ENCODE measurements at places on chromosomes 5 and 9.

DNA sequence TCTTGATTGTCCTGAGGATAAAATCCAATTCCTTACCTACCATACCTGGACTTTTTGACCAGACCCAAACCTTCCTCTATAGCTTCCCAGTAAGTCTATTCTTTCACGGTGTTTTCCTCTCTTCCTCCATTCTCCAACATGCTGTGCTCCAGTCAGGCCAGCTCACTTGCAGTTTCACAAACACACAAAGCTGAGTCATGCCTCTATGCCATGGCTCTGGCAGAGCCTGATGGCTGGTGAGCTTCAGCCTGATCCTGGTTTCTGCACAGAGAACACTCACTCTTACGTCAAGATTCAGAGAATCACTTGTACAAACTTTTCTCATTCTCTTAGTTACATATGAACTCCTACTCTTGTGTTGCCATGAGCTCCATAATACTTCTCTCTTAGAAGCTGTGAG is 27.7 kb upstream of the PAX5 start:
- DNase-seq, result no peak

DNA sequence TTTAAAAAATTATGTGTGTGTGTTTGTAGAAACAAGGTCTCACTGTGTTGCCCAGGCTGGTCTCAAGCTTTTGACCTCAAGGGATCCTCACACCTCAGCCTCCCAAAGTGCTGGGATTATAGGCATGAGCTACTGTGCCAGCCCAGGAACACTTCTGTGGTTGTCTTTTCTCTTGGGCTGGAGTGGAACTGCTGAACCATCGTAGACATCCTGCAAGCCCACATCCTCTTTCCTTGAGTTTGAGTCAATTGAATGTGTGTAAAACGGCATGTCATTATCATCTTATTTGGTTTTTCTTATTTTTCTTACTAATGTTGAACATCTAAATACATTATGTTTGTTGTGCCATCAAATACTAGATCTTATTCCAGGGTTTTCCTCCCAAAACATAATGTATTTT is 40.0 kb downstream of the EHMT1 start:
- no peak for DNase-seq

GRCh38 chr5:57335092-57335660 is 147.4 kb downstream of the ACTBL2 start:
- no peak for DNase-seq

GRCh38 chr9:33106372-33106771 is 29.9 kb upstream of the SMU1 start:
- no peak for DNase-seq
